ENCODE measurements at places on chromosomes 2 and 18. TPM values are rescaled to one million over a fixed set of nuclear protein-coding genes. Genes with fewer than 3 reads are reported as not detected.

Gene SPATA3
- total RNA-seq, result not detected

Gene TLX2
- 3.8 TPM for total RNA-seq

Gene COLEC12
- not detected for total RNA-seq

Gene PPP1R1C
- 27.5 TPM for total RNA-seq

Gene REG1B
- not detected for total RNA-seq

Gene CD8A
- total RNA-seq, result 0.28 TPM

Gene UGT1A6
- total RNA-seq, result 549 TPM

Measured in PC-9 (cell line).